ENCODE measurements at places on chromosomes 3 and 15.

DNA sequence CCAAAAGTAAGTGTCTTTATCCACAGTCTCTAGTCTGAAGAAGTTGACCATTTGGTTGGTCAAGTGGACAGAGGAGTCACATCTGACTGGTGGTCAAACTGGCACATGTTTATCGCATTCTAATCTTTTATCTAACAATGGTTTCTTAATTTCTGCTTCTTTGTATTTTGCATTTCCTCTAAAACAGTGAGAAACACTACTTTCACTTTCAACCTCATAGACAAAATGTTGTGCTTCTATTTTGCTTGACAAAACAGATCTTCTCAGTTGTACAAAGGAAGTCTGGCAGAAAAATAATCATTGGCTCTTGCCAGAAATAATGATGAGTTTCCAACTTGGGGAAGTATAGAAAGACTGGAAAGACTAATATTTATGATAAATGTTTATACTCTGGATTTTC, 103.9 kb downstream of the MME start:
- no peak for DNase-seq

- DNase-seq, result no peak
Observed at GRCh38 chr3:158863247-158863646, 61.4 kb downstream of the MFSD1 start.

DNA sequence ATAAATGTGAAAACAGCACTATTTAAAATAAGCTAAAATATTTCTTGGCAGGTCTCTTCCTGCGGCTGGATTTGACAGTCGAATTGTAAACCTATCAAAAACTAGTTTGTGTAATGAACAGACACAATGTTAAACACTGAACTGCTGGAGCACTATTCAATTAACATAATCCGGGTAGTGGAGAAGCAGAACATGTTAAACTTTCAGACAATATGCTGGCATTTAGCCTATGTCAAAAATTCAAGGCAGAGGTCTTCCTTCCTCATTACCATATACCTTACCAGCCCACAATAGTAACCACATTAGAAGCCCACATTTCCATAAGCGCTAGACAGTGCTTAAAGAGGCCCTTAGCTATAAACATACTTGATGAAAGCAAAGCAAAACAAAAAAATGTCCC, 1042.9 kb downstream of the ROBO1 start:
- DNase-seq, result no peak

DNA sequence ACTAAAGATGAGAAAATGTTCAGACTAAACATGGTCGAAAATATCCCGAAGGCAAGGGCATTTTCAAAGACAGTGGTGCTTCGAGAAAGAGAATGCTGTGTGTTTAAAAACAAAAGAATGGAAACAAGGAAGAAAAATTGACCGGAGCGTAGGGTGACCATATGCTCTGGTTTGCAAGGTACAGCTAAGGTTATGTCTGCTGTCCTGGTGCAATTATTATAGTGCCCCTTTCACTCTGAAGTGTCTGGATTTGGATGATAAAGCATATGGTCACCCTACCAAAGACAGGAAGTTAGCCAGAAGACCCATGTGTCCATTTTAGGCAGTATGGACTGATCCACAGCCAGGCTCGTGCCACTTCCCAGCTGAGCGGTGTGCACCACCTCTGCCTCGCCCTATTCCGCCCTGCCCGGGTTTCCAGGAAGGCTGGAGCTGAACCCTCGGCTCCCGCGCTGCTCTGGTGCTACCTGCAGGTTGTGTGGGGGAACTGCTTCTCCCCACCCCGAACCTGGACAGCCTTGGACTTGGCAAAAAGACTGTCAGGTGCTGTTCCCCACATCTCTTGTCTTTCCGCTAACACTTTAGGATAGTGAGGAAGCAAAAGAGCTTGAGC, 25.2 kb downstream of the GOLGA6D start:
- no peak for DNase-seq

DNA sequence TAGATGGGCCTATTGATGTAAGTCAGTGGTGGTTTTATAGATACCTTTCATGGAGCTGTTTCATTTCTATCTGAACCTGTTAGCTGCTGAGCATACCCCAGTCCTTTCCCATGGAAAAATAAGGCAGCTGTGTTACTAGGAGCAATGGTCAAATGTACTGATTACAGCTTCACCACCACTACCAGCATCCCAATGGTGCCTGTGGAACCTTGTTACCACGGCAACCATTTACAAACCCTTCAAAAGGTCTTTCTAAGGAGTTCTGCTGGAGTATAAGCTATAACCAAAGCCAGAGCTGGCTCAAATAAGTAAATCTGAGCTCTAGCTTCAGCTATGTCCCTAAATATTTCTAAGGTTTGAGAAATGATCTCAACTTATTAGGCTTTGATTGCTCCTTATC, 133.4 kb upstream of the ACP3 start:
- DNase-seq, result no peak

DNA sequence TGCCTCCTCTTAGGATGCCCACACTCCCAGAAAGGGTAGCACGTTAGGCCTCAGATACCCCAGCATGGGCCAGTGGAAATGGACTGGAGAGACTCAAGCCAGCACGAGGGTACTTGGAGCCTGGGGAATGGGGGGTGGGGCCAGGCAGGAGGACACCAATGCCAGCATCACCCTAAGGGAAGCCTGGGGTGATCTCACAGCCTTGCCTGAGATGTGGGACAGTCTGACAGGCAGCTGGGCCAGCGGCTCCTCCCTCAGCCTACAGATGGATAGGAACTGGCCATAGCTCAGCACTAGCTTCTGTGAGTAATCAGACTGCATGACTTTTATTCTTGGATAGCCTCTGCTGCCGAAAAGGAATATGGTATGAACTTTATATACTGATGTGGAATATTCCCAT, 59.6 kb upstream of the MRPS22 start:
- no peak for DNase-seq

GRCh38 chr3:127369356-127369935, 81.6 kb upstream of the PRR20G start:
- DNase-seq, result no peak

GRCh38 chr3:38018296-38019266, 10.9 kb downstream of the PLCD1 start:
- DNase-seq, result no peak

- peak; percentile 38 for DNase-seq
Observed at GRCh38 chr3:67384760-67385397, 269.5 kb downstream of the SUCLG2 start.

DNA sequence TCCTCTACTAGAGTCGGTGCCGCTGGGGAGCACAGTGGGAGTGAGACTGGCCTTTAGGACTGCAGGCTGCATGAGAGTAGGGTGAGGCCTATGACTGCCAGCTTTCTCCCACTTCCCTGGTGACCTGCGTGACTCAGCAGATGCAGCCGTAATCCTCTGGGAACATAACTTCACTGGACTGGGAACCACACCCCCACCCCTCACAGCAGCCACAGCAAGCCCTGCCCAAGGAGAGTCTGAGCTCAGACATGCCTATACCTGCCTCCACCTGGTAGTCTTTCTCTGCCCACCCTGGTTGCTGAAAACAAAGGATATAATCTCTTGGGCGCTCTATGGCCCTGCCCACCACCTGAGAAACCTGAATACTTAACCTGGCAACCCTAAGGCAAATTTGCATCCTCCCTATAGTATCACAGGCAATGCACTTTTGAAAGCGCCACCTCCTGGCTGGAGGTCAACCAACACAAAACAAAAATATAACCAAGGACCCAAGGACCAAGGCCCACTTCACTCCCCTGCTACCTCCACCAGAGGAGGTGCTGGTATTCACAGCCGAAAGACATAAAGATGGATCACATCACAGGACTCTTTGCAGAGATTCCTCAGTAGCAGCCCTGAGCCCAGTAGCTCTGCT, 308.9 kb downstream of the CTNNB1 start:
- no peak for DNase-seq

GRCh38 chr15:43241100-43241499, 20.3 kb upstream of the EPB42 start:
- no peak for DNase-seq

DNA sequence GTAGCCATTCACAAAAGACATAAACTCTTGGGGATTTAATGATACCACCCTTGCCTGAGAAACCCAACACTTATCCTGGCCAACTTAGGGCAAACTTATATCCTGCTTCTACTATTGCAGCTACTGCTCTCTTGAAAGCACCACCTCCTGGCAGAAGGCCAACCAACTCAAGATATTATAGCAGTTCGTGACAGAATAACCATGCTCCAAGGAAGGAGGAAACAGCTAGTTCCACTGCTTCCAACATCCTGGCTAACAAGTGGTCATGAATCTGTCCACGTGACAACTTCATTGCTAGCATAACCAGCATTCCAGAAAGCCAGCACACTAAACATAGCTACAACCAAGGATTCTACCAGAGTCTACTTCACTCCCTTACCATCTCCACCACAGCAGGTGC, 1037.5 kb downstream of the TBL1XR1 start:
- DNase-seq, result no peak

GRCh38 chr3:4351164-4351855, 48.1 kb downstream of the SETMAR start:
- peak; percentile 17 for DNase-seq

DNA sequence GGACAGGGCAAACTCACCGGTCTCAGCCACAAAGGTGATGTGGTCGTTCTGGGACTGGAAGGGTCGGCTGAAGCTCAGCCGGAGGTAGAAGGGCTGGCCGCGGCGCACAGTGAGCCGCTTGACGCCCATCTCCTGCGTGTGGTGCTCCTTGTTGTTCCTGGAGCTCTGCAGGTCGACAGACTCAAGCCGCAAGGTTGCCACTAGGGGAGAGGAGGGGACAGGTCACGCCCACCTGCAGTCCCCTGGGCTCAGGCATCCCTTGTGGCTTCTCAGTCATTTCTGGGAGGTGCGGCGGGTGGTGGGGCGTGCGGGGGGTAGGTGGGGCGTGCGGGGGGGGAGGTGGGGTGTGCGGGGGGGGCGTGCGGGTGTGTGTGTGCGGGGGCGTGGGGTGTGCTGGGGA, 26.7 kb upstream of the TGM5 start:
- no peak for DNase-seq

DNA sequence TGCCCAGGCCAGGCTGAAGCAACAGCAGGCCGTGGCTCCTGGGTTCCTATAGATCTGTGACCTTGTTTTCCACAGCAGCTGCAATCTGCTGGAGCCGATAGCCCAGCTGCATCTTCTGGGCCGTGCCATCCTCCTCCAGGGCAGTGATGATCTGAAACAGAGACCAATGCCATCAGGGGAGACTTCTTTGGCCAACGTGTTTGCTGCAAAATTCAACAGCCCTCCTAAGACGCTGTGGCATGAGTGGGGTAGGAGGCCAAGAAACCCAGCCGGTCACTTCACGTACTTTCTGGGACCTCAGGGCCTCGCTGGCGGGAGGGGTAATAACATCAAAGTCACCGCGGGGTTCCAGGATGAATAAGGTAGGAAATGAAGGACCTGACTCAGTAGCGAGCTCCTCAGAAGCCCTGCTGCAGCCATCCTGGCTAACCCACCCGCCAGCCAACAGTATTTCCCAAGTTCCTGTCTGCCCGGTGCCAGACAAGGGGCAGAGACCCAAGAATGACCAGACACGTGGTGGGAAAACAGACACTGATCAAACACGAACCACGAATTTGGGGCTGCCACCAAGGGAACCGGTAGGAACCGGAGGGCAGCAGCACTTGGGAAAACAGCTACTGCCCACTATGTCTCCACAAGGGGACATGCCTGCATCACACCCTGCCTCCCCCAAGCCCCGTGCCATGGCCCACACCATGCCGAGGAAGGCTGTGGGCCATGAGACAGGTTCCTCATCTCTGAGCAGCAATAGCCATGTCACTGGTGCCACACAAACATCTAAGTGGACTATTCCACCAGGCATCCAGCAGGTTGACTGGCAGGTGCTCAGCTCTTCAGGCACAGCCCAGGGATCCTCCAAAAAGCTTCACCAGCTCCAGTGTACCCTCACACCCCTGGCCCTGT, 25.2 kb downstream of the PLXNB1 start:
- no peak for DNase-seq

DNA sequence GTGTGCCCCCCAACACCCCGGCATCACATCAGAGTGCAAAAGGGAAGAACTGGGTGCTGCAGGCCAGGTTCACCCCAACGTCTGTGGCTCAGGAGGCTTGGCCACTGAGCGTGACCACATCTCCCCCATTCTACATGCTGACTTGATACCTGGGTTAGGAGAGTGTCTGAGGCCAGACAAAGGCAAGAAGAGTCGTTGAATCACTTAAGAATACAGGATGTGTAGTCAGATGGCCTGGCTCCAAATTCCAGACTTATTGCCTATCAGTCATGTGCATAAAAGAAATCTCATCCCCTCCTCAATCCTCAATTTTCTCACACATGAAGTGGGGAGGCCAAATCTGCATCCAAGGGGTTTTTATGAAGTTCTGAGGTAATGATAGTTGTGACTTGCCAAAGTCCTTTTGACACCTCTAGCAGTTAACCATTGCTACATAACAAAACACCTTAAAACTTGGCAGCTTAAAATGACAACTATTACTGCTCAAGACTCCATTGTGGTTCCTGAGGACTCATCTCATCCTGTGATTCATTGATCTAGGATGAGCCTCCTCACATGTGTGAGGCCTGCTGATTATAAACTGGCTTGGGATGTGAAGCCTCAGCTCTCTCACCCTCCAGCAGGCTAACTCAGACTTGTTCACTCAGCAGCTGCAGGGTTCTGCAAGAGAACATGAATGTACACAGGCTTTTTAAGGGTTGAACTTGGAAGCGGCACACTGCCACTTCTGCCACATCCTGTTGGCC, 138.8 kb upstream of the TLE3 start:
- DNase-seq, result no peak

DNA sequence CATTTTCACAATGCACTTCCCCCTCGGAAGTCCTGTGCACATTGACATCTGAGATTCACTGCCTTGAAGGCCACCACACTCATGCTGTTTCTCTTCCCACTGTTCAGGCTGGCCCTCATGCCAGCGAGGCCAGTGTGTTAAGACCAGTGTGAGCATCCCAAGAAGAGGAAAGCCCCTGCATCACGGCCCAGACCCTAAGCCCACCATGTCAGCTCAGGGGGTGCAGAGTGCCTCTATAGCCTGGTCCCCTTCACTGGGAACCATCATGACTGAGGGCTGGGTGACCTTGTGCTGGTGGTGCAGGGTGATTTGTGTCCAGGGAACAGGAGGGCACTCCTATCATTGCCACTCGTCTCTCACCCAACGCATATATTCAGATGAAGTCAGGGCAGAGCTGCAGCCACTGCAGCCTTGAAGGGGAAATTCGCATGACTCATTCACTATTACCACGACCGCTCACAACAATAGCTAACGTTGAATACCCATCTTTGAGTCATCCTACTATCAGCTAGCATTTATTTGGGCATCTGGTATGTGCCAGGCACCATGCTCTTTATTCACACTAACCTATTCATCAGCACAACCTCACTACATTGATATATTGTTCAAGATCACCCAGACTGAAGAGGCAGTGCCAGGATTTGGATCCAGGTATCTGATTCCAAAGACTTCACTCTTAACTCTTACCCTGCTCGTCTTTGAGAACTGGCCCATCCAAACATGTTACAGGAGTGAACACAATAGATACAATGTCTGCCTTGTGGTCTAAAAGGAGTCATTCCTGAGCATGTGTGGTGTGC, 58.8 kb upstream of the SLC6A11 start:
- no peak for DNase-seq
